Thymus (tissue), 14 donors: ENCODE measurements at places on chromosomes 1 and 21. TPM values are rescaled to one million over a fixed set of nuclear protein-coding genes. Genes with fewer than 3 reads are reported as not detected.

GRCh38 chr1:233463333-233463732 is 135.8 kb downstream of the MAP3K21 start:
- no peak overlapping the region for H3K27ac ChIP-seq
- no peaks in the 10 kb centered on the region for H3K36me3 ChIP-seq
- no peaks in the 10 kb centered on the region for H3K4me1 ChIP-seq
- H3K27me3 ChIP-seq, result no peaks in the 10 kb centered on the region

DNA sequence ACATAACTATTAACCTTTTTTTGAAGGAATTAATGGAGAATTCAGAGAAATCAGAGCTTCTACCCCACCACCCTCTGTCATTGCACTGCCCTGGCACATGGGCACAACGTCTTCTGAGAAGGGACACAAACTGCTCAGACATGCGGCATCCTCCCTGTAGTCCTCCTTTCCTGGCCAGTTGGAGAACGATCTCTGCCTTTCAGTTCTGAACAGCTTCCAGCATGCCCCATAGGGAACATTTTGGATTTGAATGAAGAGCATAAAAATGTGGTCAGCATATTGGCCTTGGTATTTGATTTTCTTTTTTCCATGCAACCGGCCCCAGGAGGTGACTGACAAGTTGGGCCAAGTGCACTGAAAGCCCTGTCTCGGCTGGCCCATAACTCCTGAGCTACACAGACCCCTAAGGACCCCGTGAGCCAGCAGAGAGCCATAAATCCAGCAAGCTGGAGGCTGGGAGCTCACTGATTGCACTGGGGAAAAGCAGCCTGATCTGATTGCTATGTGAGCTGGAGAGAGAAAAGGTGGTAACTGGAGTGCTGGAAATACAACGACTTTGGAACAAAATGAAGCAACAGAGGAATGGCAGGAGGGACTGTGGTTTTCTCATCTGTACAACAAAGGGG is 10.9 kb upstream of the BLACAT1 start:
- no peak overlapping the region for H3K27ac ChIP-seq
- no peaks in the 10 kb centered on the region for H3K36me3 ChIP-seq
- H3K4me1 ChIP-seq, result no peaks in the 10 kb centered on the region
- H3K4me3 ChIP-seq, result no peak overlapping the region

GRCh38 chr21:31248598-31248997 is 95.5 kb downstream of the TIAM1 start:
- peaks cover 14% of the 10 kb centered on the region for H3K36me3 ChIP-seq
- no peak overlapping the region for H3K27ac ChIP-seq
- no peaks in the 10 kb centered on the region for H3K27me3 ChIP-seq
- no peak for DNase-seq
- H3K4me1 ChIP-seq, result no peaks in the 10 kb centered on the region
- H3K4me3 ChIP-seq, result no peak overlapping the region

Gene MAP10
- total RNA-seq, result 8.6 TPM

Gene CAPN9
- 0.19 TPM for total RNA-seq

Gene UBE2U
- not detected for total RNA-seq

Gene KCNA3
- 22.9 TPM for total RNA-seq

Gene POTED
- total RNA-seq, result not detected

Gene ADORA1
- total RNA-seq, result 0.28 TPM
